Right atrium auricular region (tissue), 2 donors: ENCODE measurements at places on chromosomes 2 and 18. TPM values are rescaled to one million over a fixed set of nuclear protein-coding genes. Genes with fewer than 3 reads are reported as not detected.

Gene ZNF385B
- 33.3 TPM for total RNA-seq

Gene LONRF2
- total RNA-seq, result 11.3 TPM

Gene CYP27C1
- total RNA-seq, result 0.24 TPM

Gene SERPINB4
- not detected for total RNA-seq

GRCh38 chr18:14965553-14965952 lies 217.6 kb downstream of the ANKRD30B start:
- H3K4me3 ChIP-seq, result no peak overlapping the region
- H3K27me3 ChIP-seq, result no peaks in the 10 kb centered on the region
- DNase-seq, result peak; percentile 5
- no peaks in the 10 kb centered on the region for H3K36me3 ChIP-seq
- no peaks in the 10 kb centered on the region for H3K4me1 ChIP-seq

DNA sequence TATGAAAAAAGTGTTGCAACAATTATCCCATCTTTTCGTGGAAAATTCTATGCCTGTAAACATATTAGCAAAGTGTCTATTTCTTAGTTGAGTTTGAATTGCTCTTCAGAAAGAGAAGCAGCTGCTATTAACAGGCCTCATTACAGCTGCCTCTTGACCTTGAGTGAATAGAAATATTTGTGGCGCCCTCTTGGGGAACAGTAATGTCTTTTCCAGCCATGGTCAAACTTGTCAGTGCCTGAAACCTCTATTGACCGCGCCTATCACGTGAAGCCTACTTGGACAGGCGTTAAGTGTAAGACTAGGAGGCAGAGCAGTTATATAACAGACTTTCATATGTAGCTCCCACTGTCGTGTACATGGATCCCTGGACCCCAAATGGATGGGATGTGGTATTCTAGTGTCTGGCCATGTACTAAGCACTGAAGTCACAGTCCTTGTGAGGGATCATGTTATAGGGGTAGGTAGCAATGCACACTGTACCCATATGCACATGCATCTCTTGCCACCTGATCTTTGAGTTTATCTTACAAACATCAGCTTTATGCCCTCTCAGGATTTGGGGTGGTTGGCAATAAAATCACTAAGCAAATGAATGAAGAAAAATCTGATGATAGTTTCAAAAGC lies 245.0 kb downstream of the PTGR3 start:
- no peaks in the 10 kb centered on the region for H3K27me3 ChIP-seq
- H3K4me3 ChIP-seq, result no peak overlapping the region
- DNase-seq, result no peak
- no peaks in the 10 kb centered on the region for H3K36me3 ChIP-seq
- H3K4me1 ChIP-seq, result peaks cover 3% of the 10 kb centered on the region
- no peak overlapping the region for H3K27ac ChIP-seq

- H3K4me3 ChIP-seq, result no peak overlapping the region
- no peaks in the 10 kb centered on the region for H3K36me3 ChIP-seq
- H3K4me1 ChIP-seq, result peaks cover 5% of the 10 kb centered on the region
These were observed 26.7 kb upstream of the ALLC start for GRCh38 chr2:3631161-3631850.

GRCh38 chr2:159199761-159200465 lies 86.6 kb downstream of the WDSUB1 start:
- H3K27me3 ChIP-seq, result no peaks in the 10 kb centered on the region
- H3K4me3 ChIP-seq, result no peak overlapping the region
- peak overlapping the region; percentile 73 for H3K27ac ChIP-seq
- peaks cover 36% of the 10 kb centered on the region for H3K36me3 ChIP-seq

GRCh38 chr2:53843595-53843994 lies 16.2 kb downstream of the GPR75 start:
- H3K27me3 ChIP-seq, result no peaks in the 10 kb centered on the region
- no peaks in the 10 kb centered on the region for H3K4me1 ChIP-seq
- H3K27ac ChIP-seq, result no peak overlapping the region
- H3K36me3 ChIP-seq, result no peaks in the 10 kb centered on the region

DNA sequence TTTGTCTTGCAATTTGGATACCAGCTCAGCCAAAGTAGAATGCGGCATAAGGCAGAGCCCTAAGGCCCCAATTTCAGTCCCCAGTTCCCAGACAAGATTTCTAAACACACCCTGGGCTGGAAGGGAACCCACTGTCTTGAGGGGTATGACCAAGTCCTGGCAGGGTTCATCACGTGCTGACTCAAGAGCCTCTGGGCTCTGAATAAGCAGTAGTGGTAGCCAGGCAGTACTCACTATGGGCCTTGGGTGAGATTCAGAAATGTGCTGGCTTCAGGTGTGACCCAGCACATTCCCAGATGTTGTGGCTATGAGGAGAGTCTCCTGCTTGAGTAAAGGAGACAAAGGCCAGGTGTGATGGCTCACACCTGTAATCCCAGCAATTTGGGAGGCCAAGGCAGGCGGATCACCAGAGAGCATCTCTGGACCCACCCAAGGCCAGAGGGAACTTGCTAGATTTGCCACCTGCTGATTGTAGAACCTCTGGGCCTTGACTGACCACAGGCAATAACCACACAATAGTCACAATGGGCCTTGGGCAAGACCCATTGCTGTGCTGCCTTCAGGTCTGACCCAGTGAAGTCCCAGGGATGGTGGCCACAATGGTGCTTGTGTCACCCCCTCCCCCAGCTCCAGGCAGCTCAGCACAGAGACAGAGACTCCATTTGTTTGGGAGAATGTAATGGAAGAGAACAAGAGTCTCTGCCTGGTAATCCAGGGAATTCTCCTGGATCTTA lies 74.9 kb downstream of the ATL2 start:
- no peak overlapping the region for H3K4me3 ChIP-seq
- no peaks in the 10 kb centered on the region for H3K4me1 ChIP-seq
- DNase-seq, result no peak
- H3K27ac ChIP-seq, result no peak overlapping the region

DNA sequence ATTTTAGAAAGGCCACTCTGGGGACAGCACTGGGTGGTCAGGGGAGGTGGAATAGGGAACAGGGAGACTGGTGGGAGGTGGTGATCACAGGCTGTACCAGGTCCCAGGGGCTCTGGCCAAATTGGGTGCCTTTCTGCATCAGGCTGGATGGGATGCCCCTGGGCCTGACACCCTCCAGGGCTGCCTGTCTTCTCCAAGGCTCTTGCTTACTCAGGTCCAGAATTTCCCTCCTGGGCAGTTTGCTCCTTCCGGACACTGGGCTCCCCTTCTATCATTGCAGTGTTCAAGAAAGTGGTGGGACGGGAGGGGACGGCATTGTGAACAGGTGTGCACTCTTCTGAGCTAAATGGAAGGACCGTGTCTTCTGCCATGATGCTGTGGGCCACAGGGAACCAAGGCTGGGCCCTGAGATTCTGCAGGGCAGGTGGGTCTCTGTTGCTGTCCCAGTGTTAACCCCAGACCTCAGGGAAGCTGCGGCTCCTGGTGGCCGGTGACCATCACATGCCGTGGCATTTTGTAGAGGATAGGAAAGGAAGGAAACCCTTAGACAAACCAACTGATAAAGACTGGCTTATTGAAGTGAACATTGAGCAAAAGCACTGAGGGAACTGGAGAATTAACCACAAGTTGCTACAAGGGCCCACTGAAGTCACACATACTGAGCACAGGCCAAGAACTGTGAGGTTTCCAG lies 93.7 kb upstream of the HS6ST1 start:
- H3K27ac ChIP-seq, result no peak overlapping the region
- H3K4me1 ChIP-seq, result no peaks in the 10 kb centered on the region
- no peaks in the 10 kb centered on the region for H3K27me3 ChIP-seq
- H3K36me3 ChIP-seq, result no peaks in the 10 kb centered on the region

GRCh38 chr2:234502919-234503285 lies 6.0 kb upstream of the ARL4C start:
- no peaks in the 10 kb centered on the region for H3K36me3 ChIP-seq
- no peaks in the 10 kb centered on the region for H3K4me1 ChIP-seq
- H3K4me3 ChIP-seq, result no peak overlapping the region
- no peaks in the 10 kb centered on the region for H3K27me3 ChIP-seq
- no peak overlapping the region for H3K27ac ChIP-seq

GRCh38 chr2:29053223-29053622 lies 21.1 kb downstream of the PCARE start:
- H3K27ac ChIP-seq, result no peak overlapping the region
- no peaks in the 10 kb centered on the region for H3K36me3 ChIP-seq
- no peak for DNase-seq

GRCh38 chr2:174545240-174545639 lies 52.4 kb downstream of the WIPF1 start:
- H3K4me1 ChIP-seq, result no peaks in the 10 kb centered on the region
- H3K4me3 ChIP-seq, result no peak overlapping the region
- H3K27ac ChIP-seq, result no peak overlapping the region
- H3K36me3 ChIP-seq, result no peaks in the 10 kb centered on the region
- no peaks in the 10 kb centered on the region for H3K27me3 ChIP-seq

- no peaks in the 10 kb centered on the region for H3K36me3 ChIP-seq
- H3K27ac ChIP-seq, result no peak overlapping the region
- H3K4me3 ChIP-seq, result no peak overlapping the region
- H3K4me1 ChIP-seq, result no peaks in the 10 kb centered on the region
These were observed 11.4 kb upstream of the CETN1 start for GRCh38 chr18:568731-569130.

GRCh38 chr2:69634196-69634821 lies 9.2 kb downstream of the AAK1 start:
- no peaks in the 10 kb centered on the region for H3K27me3 ChIP-seq
- H3K4me3 ChIP-seq, result no peak overlapping the region
- no peak overlapping the region for H3K27ac ChIP-seq
- peaks cover 32% of the 10 kb centered on the region for H3K4me1 ChIP-seq
- DNase-seq, result no peak
- H3K36me3 ChIP-seq, result no peaks in the 10 kb centered on the region

DNA sequence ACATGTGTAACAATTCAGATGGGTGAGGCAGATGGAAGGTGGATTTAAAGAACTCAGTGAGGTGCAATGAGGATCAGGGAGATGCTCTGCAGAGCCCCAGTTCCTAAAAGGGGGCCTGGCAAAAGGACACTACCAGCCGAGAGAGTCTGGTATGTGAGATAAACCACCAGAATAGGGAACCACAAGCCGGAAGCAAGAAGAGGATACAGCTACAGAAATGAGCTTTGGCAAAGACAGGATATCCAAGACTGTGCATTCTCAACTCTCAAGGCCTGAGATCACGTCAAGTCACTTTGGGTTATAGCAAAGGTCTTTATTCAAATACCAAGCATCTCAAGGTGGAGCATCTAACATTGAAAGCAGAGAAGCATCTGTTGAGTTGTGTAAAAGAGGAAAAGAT lies 293.5 kb downstream of the ARHGAP15 start:
- DNase-seq, result no peak
- no peak overlapping the region for H3K4me3 ChIP-seq
- H3K27me3 ChIP-seq, result no peaks in the 10 kb centered on the region
- H3K4me1 ChIP-seq, result no peaks in the 10 kb centered on the region
- H3K36me3 ChIP-seq, result no peaks in the 10 kb centered on the region

DNA sequence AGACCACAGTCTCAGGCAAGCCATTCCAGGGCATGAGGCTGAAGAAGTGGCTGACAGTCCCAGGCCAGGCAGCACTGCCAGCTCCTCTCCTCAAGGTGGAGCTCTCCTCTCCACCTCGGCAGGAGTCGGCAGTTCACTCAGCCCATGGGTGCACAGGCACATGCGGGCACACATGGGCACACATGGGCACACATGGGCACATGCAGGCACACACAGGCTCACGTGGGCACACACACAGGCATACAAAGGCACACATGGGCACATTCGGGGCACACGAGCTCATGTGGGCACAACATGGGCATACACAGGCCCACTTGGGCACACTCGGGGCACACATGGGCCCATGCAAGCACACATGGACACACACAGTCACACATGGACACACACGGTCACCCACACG lies 65.3 kb upstream of the TAF1B start:
- H3K4me1 ChIP-seq, result no peaks in the 10 kb centered on the region
- H3K4me3 ChIP-seq, result no peak overlapping the region
- no peaks in the 10 kb centered on the region for H3K36me3 ChIP-seq
- H3K27me3 ChIP-seq, result no peaks in the 10 kb centered on the region

DNA sequence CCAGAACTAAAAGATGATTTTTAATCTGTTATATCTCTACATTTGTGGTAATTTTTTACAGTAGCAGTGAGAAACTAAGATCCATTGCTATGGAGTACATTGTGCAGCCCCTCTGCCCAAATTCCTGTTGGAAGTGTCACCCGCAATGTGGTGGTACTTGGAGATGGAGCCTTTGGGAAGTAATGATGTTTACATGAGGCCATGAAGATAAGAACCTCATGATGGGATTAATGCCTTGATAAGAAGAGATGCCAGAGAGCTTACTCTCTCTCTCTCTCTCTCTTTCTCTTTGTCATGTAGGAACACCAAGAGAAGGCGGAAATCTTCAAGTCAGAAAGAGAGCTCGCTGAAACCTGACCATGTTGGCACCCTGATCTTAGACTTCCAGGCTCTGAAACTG lies 535.4 kb downstream of the PID1 start:
- H3K4me3 ChIP-seq, result no peak overlapping the region
- H3K36me3 ChIP-seq, result no peaks in the 10 kb centered on the region
- H3K27ac ChIP-seq, result no peak overlapping the region
- DNase-seq, result no peak
- H3K4me1 ChIP-seq, result no peaks in the 10 kb centered on the region
- no peaks in the 10 kb centered on the region for H3K27me3 ChIP-seq

DNA sequence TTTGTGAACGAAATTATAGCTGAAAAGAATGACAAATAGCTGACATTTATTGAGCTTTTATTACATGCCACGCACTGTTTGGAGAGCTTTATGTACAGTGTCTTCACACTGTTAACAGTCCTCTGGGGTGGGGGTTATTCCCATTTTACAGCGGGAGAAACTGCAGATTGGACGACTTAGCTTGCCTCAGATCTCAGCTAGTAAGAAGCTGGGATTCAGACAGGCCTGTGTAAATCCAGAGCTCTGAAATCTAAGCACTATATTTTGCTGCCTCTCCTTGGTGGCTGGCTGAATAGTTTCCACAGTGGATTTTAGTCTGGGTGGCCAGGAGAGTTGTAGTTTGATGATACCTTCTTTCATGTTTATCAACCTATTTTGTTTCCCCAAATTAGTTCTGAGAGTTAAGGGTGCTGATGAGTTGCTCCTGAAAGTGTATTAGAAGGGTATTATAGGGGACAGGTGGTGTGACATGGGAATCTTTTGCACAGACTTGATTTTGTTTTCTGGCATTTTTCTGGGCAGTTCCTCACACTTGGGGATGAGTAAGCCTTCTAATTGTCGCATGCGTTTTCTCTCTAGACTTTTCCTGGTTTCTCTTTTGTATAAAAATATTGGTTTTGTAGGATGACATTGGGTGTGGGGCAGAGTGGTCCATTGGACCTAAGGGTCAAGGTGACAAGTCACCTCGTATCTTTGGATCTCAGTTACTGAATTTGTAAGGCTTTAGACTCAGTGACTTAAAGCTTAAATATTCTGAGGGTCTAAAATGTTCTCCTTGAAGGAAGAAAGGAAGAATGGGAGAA lies 1.5 kb downstream of the ACSL3 start:
- no peaks in the 10 kb centered on the region for H3K4me1 ChIP-seq
- H3K4me3 ChIP-seq, result peak overlapping the region; percentile 82
- H3K36me3 ChIP-seq, result no peaks in the 10 kb centered on the region
- DNase-seq, result no peak
- H3K27ac ChIP-seq, result peak overlapping the region; percentile 98

DNA sequence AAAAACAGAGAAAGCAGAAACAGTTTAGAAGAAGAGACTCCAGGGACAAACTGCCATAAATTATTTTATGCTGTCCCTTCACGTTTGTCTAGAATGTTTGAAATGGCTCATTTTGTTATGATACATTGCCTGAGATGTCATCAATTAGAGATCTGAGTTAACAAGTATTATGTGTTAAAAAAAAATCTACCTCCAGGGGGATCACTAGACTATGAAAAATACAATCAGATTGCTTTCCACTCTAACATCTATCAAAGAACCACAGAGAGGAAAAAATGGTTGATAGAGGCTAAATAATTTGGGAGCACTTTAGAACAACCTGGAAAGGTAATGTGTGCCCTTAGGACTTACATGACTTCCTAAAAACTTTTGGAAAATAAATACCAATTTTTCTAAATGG lies 103.8 kb upstream of the CCDC150 start:
- H3K36me3 ChIP-seq, result no peaks in the 10 kb centered on the region
- no peak for DNase-seq
- no peaks in the 10 kb centered on the region for H3K27me3 ChIP-seq
